Left lung (tissue), 14 donors: ENCODE measurements at places on chromosomes 2 and 18. TPM values are rescaled to one million over a fixed set of nuclear protein-coding genes. Genes with fewer than 3 reads are reported as not detected.

- DNase-seq = peak; percentile 29
These were observed 756 bp upstream of the NAGK start for GRCh38 chr2:71067567-71068217.

DNA sequence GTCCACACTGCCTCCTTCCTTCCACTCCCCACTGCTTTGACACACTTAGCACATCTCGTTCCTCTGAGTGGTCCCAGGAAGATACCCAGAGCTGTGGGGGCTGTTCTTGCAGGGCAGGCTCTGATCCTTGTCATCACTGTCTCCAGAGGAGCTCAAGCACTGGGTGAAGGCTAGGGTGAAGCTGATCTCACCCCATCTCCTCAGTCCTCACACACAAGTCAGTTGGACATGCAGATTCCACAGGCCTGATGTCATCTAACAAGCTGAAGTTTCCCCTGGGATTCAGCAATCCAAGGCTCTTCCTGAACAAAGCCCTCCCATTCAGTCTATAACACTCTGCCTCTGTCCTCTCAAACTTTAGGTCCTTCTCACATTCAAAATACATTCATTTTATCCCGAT lies 90.6 kb upstream of the RAB6C start:
- DNase-seq = no peak

GRHL1 gene
- total RNA-seq = 4.7 TPM

FEV gene
- total RNA-seq = not detected

DNA sequence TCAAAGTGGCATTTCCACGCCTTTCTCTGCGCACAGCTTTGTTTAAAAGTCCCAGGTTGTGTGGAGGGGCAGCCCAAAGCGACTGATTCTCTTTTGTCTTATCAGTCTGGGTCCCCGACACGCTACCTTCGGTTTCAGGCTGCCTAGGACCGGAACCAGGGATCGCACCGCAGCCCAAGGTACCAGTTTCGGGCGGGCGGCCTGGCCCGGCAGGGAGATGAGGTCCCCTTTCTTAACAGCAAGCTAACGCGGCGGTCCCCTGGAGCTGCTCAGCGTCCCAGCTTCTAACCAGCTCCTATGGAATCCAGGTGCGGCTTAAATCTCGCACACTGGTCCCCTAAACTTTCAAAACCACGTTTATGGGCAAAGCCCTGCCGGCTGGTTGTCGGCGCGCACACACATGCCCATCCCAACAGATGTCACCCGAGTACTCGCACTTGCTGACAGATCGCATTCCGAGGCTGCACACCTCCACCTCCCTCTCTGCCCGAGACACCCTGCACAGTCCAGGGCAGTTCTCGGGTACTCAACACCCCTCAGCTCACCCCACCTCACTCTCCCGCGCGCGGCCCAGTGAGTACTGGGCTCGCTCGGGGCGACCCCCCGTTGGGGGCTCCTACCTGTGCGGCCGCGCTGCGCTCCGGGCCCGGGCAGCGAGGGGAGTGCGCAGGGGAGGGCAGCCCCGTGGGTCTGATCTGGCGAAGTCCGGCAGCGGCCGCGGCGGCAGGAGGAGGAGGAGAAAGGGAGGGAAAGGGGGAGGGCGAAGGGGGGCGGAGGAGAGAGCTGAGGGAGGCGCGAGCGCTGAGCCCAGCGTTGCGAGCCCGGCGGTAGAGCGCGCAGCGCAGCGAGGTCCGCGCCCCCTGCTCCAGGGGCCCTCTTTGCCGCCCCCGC lies at the start of gene EFEMP1:
EFEMP1 (minus strand) TSS at position 692 of the 891 bp plus-strand sequence. CDS start 1,342 bp downstream, outside the sequence.
- DNase-seq = peak; percentile 90

DNA sequence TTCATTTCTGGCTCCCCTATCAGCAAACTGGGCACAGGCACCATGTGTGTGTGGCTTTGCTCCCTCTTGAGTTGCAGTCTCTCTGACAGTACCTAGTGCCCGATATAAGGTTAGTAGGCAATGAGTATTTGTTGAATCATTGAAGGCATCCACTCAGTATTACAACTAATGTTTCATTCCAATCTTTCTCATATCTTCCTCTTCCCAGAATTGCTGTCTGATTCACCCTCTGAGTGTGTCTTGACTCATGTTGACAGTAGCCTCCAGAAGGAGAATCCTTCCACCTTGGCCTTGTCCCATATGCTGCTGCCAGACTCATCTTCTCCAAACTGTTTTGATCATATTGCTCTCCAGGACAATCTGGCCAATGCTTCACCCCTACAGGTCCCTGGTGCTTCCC lies 202.5 kb downstream of the LRRTM1 start:
- DNase-seq = no peak

IKZF2 gene
- 11.6 TPM for total RNA-seq
